ENCODE measurements at places on chromosomes 6 and 20. TPM values are rescaled to one million over a fixed set of nuclear protein-coding genes. Genes with fewer than 3 reads are reported as not detected.

DNA sequence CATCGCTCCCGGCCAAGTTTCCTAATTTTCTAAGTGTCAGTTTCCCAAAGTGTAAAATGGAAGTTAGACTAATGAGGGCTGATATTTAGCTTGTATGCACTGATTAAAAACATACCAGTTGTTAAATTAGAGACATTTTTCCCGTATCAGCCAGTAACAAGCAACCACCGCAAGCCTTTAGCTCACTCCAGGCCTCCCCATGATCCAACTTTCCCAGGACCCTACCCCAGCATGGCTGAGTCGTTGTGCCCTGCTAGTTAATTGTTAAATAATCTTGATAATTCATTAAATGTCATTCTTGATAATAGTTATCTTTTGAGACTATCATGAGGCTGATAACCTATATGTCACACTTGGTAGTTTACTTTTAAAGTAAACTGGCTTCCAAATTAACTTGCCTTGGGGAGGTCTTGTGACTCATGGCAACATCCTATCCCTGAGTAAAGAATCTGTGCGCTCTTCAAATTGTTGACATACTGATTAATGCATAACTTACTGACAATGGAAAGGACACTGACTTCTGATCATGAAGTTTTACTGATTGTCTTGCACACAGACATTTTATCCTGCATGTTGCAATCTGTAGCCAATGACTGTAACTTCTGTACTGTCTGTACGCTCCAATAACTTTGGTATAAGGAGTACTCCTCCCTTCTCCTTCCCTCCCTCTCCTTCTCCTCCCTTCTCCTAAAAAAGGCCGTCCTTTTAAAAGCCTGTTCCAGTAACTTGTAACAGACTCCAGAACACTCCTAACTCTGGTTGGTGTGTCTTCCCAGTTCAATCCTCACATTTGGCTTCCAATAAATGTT, 6.3 kb upstream of the GTF3C6 start:
- peak; percentile 67 for DNase-seq

- no peak for DNase-seq
These were observed 215.7 kb downstream of the SYNDIG1 start for GRCh38 chr20:24684956-24685691.

GRCh38 chr6:25242567-25242966, 36.6 kb upstream of the CARMIL1 start:
- DNase-seq = no peak

Gene C20orf144
- total RNA-seq = 0.09 TPM

DNA sequence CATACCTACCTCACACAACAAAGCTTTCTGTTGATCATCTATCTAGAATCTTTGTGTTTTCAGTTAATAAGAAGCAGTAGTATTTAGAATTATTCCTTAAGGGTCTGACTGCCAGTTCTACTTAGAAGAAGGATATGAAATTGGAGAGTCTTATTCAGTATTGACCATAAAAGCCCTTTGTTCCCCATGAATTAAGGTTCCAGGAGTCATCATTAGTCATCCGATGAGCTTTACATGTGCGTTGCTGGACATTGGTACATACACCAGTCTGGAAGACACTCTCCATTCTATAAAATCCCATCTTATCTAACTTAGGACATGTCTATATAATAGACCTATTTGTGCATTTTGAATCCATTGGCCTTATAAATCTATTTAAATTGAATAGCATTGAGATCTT, 34.4 kb upstream of the RNF217 start:
- DNase-seq = no peak

- DNase-seq = no peak
These were observed 215.1 kb upstream of the CNR1 start for GRCh38 chr6:88381289-88381642.

GRCh38 chr6:139982195-139982594, 607.7 kb upstream of the CITED2 start:
- DNase-seq = no peak

- DNase-seq = no peak
These were observed 1.5 kb downstream of the ZNFX1 start for GRCh38 chr20:49276161-49276960.
